ENCODE measurements at places on chromosomes 12 and 14. TPM values are rescaled to one million over a fixed set of nuclear protein-coding genes. Genes with fewer than 3 reads are reported as not detected.

GRCh38 chr14:70166530-70167203 is 22.1 kb downstream of the SLC8A3 start:
- DNase-seq, result no peak

GRCh38 chr14:36279306-36280190 is 40.9 kb downstream of the MBIP start:
- DNase-seq, result no peak

- DNase-seq, result no peak
Observed at GRCh38 chr14:25111061-25111601, 61.2 kb upstream of the STXBP6 start.

DNA sequence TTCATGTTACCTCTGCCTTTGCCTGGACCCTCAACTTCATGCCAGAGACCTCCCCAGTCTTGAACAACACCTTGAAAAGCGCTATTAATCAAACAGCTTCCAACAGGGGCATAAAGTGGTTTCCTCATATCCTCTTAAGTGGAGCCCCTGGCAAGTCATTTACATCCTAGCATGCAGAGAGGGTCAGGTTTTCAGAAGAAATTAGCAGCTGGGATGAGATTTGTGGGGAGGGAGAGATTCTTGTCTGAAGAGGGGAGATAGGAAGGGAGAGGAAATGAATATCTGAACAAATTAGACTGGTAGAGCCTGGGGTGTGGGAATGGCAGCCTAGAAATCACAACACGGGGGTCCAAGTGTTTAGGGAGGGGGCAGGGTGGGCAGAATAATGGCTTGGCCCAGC is 45.6 kb downstream of the CALM1 start:
- DNase-seq, result no peak

DNA sequence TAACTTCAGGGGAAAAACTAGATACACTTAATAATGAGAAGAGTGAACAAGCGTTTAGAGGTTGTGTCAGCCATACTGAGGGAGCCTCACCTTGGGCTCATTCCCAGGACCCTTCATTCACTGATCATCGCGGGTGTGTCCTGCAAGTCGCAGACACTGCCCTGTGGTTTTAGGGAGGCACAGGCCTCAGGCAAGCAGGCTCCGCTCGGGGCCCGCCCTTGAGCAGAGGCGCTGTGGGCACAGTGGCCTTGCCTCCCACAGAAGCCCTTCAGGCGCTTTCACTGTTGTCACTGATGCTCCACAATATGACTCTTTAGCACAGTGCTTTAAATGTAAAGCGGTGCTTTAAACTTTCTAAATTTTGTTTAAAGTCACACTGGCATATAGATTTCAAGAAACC is 67.4 kb downstream of the DDX51 start:
- no peak for DNase-seq

Gene BBOF1
- total RNA-seq, result 4.5 TPM

GRCh38 chr14:30270200-30271161 is 288.5 kb upstream of the G2E3 start:
- peak; percentile 77 for DNase-seq

DNA sequence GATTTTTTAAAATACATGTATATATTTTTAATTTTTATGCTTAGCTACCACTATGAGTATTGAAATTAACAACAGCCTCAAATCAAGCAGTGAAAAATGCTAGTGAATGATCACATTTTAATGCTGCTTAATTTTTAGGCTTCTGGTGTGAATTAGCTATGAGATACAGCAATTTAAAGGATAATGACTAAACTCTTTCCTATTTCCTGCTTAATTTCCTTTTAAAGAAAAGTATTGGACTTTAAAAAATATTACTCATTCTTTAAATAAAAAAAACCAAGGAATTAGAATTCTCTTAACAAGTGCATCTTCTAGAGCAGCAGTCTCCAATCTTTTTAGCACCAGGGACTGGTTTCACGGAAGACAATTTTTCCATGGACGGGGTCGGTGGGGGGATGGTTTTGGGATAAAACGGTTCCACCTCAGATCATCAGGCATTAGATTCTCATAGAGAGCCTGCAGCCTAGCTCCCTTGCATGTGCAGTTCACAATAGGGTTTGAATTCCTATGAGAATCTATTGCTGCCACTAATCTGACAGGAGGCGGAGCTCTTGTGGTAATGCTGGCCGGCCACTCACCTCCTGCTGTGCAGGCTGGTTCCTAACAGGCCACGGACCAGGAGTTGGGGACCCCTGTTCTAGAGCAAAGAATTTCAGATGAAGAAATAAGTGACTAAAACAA is 18.6 kb upstream of the NTN4 start:
- DNase-seq, result no peak

DNA sequence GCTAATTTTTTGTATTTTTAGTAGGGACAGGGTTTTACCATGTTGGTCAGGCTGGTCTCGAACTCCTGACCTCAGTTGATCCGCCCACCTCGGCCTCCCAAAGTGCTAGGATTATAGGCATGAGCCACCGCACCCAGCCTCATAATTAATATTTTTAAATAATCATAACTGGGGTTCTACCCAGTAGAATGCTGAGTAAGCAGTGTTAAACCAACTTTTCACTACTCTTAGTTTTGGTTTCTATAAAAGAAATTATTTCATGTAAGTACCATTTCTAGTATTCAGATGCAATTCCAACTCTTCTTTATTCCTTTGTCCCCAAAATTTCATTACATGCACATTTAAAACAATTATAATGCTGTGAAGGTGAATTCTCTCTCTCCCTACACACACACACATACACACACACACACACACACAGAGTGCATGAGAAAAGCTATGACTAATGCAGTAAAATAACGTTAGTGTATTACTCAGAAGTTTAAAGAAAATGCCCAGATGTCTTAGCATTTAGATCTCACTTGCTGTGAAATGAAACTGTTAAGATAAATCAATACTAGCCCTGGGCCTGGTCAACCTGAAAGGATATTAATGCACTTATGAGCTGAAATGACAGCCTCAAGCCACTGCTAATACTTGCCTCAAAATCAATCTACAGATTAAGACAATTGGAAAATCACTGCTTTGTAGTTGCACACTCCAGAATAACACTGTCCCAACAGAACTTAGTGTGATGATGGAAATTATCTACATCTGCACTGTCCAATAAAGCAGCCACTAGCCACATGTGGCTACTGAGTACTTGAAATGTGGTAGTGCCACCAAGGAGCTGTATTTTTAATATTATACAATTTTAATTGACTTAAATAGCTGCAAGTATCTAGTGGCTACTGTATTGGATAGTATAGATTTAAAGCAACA is 36.0 kb downstream of the PTPN21 start:
- no peak for DNase-seq

GRCh38 chr12:5257763-5258495 is 174.0 kb upstream of the NTF3 start:
- no peak for DNase-seq

Gene NINJ2
- 3.3 TPM for total RNA-seq

DNA sequence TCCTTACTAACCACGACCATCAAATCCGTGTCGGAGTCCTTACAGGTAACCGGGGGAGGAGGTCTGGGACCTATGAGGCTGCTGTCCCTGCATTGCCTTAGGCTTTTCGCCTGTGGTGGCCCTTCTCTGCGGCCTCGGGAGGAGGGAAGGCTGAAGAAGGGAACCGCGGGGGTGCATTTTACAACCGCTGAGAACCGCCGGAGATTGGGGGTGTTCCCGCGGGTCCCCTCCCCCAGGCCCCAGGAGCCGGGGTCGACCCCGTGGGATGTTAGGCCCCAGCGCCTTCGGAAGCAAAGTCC is 549 bp downstream of the GPHN start:
- DNase-seq, result no peak

Gene CMA1
- total RNA-seq, result 4.4 TPM

- DNase-seq, result no peak
Observed at GRCh38 chr12:14169281-14169680, 187.9 kb upstream of the GRIN2B start.

DNA sequence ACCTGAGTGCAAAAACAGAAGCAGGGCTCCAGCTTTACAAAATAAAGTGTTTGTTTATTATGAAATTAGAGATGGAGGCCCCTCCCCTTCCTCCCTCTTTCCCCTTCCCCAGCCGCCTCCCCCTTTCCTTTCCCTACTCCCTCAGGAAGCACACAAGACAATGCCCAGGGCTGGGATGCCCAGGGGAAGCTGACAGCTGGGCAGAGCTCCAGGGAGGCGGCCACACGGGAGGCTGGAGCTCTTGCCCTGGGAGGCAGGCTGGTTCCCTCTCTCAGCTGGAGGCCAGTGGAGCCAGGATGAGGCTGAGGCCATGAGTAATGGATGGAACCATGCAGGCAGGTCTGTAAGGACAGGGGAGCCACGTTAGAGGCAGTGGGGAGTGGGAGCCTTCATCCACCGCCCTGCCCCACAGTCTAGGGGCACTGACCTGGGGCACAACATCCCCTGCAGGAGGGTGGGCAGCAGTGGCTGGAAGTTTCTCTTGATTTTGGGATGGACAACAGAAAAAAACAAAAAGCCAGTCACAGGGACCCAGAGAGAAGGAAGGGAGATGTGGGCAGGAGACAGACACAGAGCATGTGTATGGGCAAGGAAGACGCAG is 5.1 kb downstream of the PSMB11 start:
- no peak for DNase-seq

GRCh38 chr14:37116933-37117849 is 55.2 kb downstream of the SLC25A21 start:
- no peak for DNase-seq

Gene CFAP73
- total RNA-seq, result not detected

Gene PLEK2
- 52.2 TPM for total RNA-seq

DNA sequence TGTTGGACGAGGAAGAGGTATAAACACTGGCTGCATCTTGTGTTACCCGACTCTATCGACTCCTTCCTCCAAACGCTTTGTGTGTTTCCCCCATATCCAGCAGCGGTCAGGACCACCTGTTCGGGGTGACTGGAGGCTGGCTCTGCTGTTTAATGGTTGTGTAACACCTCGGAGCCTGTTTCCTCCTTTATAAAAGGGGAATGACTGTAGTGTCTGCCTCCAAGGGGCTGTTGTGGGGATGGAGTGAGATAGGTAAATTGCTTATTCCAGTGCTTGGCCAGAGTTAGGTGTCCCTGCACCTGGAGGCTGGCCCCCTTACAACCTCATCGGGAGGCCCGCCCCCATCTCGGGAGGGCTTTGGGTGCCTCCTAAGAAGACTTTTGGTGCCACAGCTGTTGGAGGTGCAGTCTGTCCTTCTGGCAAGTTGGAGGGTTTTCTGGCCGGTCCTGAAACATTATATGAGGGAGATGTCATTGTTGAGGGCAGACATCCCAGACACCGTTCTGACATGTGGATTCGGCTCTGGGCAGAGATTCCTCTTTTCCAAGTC is 1.1 kb downstream of the MLXIP start:
- no peak for DNase-seq

DNA sequence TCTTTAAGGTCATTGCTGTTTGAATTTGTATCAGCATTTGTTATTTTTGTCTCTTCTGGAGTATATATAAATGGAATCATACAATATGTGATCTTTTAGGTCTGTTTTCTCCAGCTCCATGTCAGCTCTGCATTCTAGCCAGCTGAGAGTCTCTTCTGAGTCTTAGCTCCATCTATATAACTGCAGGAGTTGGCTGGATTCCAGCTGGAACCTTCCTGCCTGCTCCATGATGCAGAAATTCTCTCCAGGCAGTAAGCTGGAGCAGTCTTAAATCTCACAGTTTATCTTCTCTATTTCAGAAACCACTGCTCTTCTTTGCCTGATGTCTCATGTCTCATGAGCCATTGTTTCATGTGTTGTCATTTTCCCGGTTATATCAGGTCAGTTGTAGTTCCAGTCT is 827.6 kb downstream of the NRXN3 start:
- DNase-seq, result peak; percentile 27

DNA sequence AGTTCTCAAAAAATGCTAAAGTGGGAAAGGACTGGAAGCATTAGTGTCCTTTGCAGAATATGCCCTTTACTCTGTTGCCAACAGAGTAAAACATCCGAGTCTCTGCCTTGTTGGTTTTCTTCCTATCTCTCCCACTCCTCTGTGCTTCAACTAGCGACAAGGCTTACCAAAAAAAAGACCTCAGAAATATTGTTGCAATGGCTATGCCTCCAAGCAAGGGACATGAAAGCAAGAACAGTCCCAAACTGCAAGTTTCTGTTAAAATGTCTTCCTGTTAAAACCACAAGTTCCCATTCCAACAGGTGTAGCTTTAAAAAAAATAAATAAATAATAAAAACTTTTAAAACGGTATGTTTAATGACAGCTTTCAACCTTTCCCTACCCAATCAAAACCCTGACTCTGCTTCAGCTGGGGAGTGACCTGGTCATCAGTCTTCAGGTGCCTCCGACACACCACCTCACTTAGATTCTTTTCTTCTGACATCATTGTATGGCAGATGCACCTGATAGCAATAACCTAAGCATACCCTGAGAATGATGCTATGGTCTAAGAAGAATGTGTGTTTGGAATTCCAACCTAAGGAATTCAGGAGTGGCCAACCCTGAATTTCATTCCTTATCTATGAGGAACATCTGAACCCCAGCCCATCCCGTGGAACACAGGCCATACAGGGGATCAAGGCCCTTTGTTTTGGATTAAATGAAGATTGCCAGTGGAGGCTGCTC is 81.0 kb downstream of the RPS29 start:
- no peak for DNase-seq

DNA sequence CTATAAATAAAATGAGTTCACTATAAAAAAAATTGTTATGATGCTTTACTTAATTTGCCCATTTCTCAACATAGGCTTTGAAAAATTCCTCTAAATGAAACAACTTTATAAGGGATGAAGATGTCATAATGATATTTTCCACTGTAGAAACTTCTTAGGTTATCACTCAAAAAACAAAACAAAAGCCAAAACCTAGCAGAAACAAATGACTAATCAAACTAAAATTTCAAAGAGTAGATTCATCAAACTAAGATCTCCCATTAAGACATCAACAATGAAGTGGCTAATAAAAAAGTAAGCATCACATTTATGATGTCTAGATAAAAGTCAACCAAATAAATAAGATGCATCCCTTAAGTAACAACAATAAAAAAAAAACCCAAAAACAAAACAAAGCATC is 36.9 kb upstream of the TTC7B start:
- DNase-seq, result no peak

DNA sequence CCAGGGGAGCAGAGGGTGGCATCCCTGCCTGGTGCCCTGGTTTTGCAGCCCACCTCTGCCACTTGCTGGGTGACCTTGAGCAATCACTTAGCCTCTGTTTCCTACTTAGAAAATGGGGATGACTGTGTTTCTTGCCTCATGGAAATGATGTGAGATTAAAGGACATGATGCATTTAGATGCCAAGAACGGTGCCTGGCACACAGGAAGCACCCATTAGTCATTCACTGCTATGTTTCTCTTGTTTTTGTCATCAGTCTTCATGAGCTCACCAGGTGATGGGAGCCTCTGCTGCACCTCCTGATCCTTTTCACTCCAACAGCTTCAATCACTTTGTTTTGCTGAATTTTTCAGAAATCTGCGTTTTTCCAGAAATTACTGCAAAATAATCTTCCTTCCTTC is 23.6 kb upstream of the ATF1 start:
- no peak for DNase-seq

- DNase-seq, result no peak
Observed at GRCh38 chr14:23571701-23572523, 4.3 kb upstream of the AP1G2 start.

- DNase-seq, result no peak
Observed at GRCh38 chr12:21499765-21500164, 1.7 kb downstream of the RECQL start.

- no peak for DNase-seq
Observed at GRCh38 chr14:101624536-101624935, 63.2 kb downstream of the DIO3 start.

Gene P2RX7
- total RNA-seq, result 0.46 TPM

- DNase-seq, result peak; percentile 19
Observed at GRCh38 chr12:7989827-7990491, 42.6 kb upstream of the FOXJ2 start.
